Activated CD4-positive, alpha-beta memory T cell treated with anti-CD3 and anti-CD28 coated beads for 36 hours (primary cell): ENCODE measurements at places on chromosomes 12 and 14. TPM values are rescaled to one million over a fixed set of nuclear protein-coding genes. Genes with fewer than 3 reads are reported as not detected.

The RAD9B gene
- 2.7 TPM for total RNA-seq

The ANKS1B gene
- total RNA-seq, result 0.97 TPM

The GLI1 gene
- total RNA-seq, result 0.07 TPM

The RPGRIP1 gene
- total RNA-seq, result not detected

The CBLN3 gene
- total RNA-seq, result 9.3 TPM

The SLC35F4 gene
- not detected for total RNA-seq

The CCDC197 gene
- total RNA-seq, result 0.44 TPM

The FITM1 gene
- not detected for total RNA-seq

The IKZF4 gene
- 15.1 TPM for total RNA-seq

The CEBPE gene
- total RNA-seq, result 0.34 TPM

The ITFG2 gene
- total RNA-seq, result 18.9 TPM

The TGFB3 gene
- 2.2 TPM for total RNA-seq

The WIF1 gene
- 0.12 TPM for total RNA-seq

The GARIN6 gene
- not detected for total RNA-seq

The KRT83 gene
- not detected for total RNA-seq

The FOXN4 gene
- not detected for total RNA-seq

The CLECL1 gene
- total RNA-seq, result 6.5 TPM

The IGF1 gene
- total RNA-seq, result not detected

The BDKRB2 gene
- 0.12 TPM for total RNA-seq

The MYO1H gene
- total RNA-seq, result not detected

The KRT72 gene
- total RNA-seq, result 0.17 TPM

The PKP2 gene
- total RNA-seq, result 0.36 TPM

The NRXN3 gene
- not detected for total RNA-seq

The HOXC9 gene
- not detected for total RNA-seq

The TMTC2 gene
- total RNA-seq, result 2.6 TPM

The SMCO2 gene
- 0.19 TPM for total RNA-seq

The TC2N gene
- total RNA-seq, result 46.6 TPM

The ERBB3 gene
- total RNA-seq, result 0.86 TPM

The KCNA1 gene
- total RNA-seq, result not detected

The KLRC4 gene
- not detected for total RNA-seq

The SAMD15 gene
- total RNA-seq, result 0.38 TPM

The AGAP2 gene
- 34.0 TPM for total RNA-seq

The ADAM21 gene
- 0.14 TPM for total RNA-seq

The CDKL1 gene
- 2.4 TPM for total RNA-seq

The TSPAN11 gene
- total RNA-seq, result not detected
